ENCODE measurements at places on chromosomes 7 and 10. TPM values are rescaled to one million over a fixed set of nuclear protein-coding genes. Genes with fewer than 3 reads are reported as not detected.

PNLIPRP3 gene
- not detected for total RNA-seq

SPOCK2 gene
- total RNA-seq: 3.4 TPM

CPXM2 gene
- total RNA-seq: 1.7 TPM

C7orf25 gene
- total RNA-seq: 3.3 TPM

CALHM2 gene
- 2.6 TPM for total RNA-seq

AVPI1 gene
- total RNA-seq: 4.3 TPM

CARD11 gene
- total RNA-seq: 10.8 TPM

IFIT3 gene
- total RNA-seq: 0.42 TPM

WIPF3 gene
- 5.2 TPM for total RNA-seq

- DNase-seq: no peak
These were observed 4.1 kb downstream of the MINPP1 start for GRCh38 chr10:87508837-87509236.

GRCh38 chr7:8261711-8262695, at the start of gene ICA1:
Gene ICA1, minus strand, starts transcription at chr7:8262167. Its CDS starts 26,241 bp downstream, at chr7:8235926.
- DNase-seq: peak; percentile 92

DNA sequence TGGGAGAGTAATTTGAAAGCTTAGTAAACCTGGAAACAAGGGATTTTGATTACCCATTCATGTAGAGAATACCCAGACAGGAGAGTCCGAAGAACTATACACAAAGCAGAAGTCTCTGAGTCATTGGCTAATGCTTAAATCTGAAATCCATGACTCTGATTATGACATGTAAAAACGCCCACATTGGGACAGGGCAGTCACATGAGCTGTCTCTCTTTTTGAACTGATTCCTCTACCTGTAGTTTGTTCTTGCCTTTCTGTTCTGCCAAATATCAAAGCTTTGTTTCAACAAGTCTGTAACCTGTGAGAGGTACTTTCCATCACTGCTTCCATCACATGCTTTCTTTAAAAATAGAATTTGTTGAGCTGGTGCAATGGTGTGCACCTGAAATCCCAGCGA, 4.3 kb upstream of the GPNMB start:
- DNase-seq: no peak

DNA sequence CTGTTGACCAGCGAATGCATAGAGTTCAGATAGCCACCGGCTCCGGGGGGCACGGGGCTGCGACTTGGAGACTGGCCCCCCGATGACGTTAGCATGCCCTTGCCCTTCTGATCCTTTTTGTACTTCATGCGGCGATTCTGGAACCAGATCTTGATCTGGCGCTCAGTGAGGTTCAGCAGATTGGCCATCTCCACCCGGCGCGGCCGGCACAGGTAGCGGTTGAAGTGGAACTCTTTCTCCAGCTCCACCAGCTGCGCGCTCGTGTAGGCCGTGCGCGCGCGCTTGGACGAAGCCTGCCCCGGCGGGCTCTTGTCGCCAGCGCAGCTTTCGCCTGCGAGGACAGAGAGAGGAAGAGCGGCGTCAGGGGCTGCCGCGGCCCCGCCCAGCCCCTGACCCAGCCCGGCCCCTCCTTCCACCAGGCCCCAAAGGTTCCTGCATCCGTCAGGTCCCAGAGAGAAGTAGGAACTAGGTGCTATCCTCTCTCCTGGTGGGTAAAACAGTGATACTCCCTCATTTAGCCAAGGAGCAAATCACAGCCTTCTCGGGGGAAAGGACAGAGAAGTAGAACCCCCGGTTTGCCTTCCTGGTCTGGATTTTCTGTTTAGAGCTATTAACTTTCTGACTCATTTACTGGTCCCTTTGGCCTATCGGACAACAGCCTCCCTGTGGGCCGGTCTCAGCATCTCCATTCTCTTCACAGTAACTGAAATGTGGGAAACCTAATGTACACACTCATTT, 6.1 kb upstream of the HOXA2 start:
- DNase-seq: peak; percentile 87

GRCh38 chr10:1395481-1396296, 339.5 kb downstream of the WDR37 start:
- no peak for DNase-seq

DNA sequence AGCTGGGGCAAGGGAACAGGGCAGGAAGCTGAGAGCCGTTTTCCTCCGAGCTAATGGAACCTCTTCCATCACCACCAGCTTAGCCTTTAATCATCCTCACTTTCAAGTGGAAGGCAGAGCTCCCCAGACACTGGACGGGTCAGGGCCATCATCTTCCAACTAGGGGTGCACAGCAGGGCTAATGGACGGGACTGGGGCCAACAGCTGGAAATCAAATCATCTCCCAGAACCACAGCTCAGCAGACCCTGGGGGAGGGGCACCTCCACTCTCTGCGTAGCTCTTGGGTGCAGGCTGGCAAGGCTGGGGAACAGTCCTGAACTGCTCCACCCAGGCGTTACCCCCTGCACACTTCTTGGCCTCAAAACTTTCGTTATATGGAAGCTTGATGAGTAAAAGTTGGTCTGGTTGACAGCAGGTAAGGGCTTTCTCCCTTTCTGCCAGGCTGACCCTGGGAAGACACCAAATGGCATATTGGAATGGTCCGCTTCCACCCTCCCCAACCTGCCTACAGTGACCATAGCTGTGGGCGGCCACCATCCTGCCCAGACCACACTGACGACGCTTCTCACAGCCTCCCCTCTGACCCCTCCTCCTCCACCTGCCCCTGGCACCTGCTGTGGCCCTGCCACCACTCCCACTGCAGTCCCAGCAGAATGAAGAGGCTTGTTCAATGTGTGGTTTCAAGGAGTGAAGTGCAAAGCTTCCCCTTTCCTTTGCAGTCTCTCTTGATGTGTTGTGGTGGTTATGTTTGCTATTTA, 51.7 kb upstream of the RET start:
- DNase-seq: no peak

- no peak for DNase-seq
These were observed 4.8 kb downstream of the ANK3 start for GRCh38 chr10:60384708-60385398.

GRCh38 chr10:102646610-102647442, 2.5 kb downstream of the TRIM8 start:
- DNase-seq: peak; percentile 46

DNA sequence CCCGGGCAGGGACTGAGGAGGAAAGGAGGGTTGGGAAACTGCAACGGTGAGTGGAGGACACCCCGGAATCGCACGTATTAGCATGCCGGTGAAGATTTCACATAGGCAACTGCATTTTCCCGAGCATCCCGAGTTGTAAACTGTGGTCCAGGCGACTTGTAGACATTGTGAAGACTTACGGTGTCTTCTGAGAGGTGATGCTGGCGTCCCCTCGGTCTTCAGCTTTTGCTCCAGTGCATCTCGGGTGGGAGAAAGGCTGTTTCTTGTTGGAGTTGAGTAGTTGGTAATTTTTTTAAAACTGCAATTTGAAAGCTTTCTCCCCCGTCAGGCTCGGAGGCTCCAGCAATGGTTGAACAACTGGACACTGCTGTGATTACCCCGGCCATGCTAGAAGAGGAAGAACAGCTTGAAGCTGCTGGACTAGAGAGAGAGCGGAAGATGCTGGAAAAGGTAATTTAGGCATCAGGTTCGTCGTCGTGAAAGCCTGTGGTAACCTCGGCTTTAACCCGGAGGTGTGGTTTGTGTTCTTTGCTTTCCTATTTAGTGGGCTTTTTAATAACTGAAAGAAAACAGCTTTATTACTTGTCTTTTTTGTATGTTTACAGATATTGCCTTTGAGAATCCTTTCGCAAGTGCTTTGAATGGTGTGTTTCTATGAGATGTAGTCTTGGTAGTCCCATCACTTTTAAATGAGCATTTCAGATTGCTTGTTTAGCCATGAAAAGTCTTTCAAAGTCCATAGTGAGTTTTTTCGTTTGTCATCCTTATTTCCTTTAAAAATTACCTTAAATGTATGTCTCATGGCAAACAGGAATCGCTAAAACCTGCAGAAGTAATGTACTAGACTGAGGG, 687 bp downstream of the HELLS start:
- DNase-seq: no peak

DNA sequence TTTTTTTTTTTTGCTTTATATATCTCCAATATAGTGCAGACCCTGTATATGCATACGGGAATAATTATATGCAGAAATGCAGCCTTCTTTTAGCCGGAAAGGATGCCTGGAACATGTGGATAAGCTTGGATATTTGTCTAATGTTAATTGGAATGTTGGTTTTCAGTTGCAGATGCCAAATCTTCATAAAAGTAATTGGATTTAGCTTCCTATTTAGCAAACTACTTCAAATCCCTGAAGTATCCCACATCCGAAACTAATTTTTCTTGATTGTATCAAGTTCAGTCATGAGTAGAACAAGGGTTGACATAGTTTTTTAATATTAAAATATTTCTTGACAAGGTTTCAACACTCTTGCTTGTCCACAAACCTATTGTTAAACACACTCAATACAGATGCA, 281.7 kb downstream of the BBS9 start:
- no peak for DNase-seq

GRCh38 chr10:27893358-27893954, 105.4 kb downstream of the ODAD2 start:
- DNase-seq: no peak

DNA sequence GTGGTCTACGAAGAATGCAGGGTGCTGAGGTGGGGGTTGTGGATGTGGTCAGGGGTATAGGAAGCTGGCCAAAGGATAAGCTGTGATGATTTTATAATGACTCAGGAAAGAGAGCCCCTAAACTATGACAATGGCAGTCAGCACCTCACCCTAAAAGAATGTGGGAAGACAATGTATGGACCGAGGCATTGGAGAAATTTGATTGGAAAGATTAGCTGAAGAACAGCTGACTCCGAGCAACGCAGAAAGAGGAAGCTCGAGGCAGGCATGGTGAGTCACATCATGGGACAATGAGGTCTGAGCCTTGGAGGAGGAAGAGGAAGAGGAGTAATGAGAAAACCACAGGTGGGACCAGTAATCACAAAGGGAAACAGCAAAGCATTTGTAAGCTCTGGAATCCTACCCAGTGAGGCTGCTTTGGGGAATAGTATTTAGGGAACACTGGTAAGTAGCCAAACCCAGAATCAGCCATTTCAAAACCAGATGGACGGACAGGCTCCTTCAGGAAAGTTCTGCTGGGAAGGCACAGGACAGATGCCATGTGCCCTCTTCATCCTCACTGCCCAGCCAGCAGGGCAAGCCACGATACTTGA, 295.4 kb downstream of the PRPF18 start:
- peak; percentile 88 for DNase-seq

GRCh38 chr7:43119371-43120075, 7.1 kb downstream of the HECW1 start:
- no peak for DNase-seq

DNA sequence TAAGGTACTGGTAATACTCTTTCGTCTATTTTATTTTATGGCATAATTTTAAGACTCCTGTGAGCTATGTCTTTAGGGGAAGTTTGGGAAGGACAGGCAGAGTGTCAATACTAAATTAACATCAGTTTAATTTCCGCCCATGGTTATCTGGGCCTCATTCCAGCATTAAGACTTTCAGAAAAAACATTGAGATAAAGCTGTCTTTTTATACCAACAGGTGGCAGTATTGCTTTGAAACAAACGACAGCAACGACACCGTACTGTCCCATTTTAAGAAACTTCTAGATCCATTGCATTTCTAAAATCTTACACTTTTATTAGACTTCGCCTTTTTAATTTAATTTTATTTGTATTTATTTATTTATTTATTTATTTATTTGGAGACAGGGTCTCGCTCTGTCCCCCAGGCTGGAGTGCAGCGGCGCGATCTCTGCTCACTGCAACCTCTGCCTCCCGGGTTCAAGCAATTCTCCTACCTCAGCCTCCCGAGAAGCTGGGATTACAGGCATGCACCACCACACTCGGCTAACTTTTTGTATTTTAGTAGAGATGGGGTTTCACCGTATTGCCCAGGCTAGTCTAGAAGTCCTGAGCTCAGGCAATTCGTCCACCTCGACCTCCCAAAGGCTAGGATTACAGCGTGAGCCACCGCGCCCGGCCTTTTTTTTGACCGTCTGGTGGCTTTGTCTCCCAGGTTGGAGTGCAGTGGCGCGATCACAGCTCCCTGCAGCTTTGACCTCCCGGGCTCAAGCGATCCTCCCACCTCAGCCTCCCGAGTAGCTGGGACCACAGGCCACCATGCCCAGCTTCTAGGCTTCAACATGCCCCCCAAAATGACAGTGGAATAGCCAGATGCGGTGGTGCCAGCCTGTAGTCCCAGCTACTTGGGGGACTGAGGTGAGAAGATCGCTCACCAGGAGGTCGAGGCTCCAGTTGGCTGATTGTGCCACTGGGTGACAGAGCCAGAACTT, 78.7 kb upstream of the C1GALT1 start:
- DNase-seq: no peak

DNA sequence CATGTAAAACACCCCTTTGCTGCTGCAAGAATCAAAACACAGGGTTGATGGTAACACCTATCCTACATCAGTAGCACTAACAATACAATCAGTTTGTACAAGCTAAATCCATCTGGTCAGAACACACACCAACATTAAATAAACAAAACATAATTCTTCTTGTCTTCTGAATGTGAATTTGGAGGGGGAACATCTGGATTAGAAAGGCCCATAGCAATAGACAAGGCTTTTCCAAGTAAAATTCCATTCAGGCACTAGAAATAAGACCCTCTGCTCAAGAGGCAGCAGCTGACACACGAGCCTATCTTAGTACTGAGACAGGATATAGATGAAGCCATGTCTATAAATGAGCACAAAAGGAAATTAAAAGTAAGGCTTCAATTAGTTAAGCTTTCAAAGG, 839.9 kb upstream of the LRRTM3 start:
- DNase-seq: no peak

- DNase-seq: no peak
These were observed 86.7 kb upstream of the PRKAR2B start for GRCh38 chr7:106957766-106958165.

DNA sequence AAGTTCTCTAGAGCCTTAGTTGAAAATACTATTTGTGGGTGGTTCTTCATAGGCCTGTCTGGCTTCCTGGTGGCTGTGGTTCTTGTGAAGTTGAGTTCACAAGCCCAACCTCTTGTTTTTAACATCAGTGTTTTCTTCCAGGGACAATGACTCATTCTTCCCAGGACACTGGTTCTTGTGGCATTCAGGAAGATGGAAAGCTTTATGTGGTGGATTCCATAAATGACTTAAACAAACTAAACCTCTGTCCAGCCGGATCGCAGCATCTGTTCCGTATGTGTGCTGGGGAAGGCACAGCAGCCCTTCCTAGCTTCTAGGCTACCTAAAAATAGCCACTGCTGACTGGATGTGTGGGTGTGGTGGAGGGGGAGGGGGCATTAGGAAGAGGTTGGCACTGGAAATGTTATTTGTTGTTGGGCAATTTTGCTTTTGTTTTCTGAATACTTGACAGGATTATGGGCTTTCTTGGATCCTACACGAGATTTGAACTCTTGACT, 3.9 kb downstream of the LSMEM1 start:
- DNase-seq: no peak
